Right lobe of liver (tissue), 6 donors: ENCODE measurements at places on chromosomes 6 and 20. TPM values are rescaled to one million over a fixed set of nuclear protein-coding genes. Genes with fewer than 3 reads are reported as not detected.

LRRC73 gene
- not detected for total RNA-seq

SLC17A1 gene
- 22.8 TPM for total RNA-seq

OPRL1 gene
- 0.13 TPM for total RNA-seq

HDGFL1 gene
- total RNA-seq: not detected

C2 gene
- 327 TPM for total RNA-seq

LAMA4 gene
- total RNA-seq: 4.3 TPM

CNR1 gene
- not detected for total RNA-seq

BTNL2 gene
- total RNA-seq: not detected

TP53TG5 gene
- not detected for total RNA-seq

TMEM217 gene
- total RNA-seq: not detected

FOXA2 gene
- total RNA-seq: 28.1 TPM

PLCB4 gene
- 0.20 TPM for total RNA-seq

ZBP1 gene
- total RNA-seq: not detected

GRCh38 chr6:134875367-134875766 is 74.5 kb downstream of the ALDH8A1 start:
- no peak for DNase-seq

DNA sequence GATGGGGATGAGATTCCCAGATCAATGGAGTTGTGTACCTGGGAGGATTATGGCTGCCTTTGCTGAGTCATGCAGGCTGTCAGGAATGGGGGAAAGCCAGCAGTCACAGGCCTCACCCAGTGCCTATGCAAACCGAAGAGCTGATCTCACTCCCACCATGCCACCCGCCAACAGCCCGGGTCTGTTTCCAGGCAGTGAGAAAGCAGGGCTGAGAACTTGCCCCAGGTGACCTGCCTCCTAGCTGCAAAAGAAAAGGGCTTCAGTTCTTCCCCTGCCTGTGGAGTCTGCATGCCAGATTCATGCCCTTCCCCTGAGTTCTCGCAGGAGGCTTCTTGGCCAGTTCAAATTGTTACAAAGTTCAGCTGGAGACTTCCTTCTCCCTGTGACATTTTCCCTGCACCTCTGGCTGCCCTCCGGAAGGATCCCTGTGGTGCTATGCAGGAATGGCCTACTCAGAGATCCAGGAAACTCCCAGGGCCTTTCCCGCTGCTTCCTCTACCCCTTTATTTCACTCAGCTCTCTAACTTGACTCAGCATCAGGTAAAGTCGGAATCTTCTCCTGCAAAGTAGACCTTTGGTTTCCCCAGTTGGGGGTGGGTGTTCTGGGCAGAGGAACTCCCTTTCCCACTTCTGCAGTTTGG is 71.5 kb upstream of the B3GAT2 start:
- DNase-seq: no peak

DNA sequence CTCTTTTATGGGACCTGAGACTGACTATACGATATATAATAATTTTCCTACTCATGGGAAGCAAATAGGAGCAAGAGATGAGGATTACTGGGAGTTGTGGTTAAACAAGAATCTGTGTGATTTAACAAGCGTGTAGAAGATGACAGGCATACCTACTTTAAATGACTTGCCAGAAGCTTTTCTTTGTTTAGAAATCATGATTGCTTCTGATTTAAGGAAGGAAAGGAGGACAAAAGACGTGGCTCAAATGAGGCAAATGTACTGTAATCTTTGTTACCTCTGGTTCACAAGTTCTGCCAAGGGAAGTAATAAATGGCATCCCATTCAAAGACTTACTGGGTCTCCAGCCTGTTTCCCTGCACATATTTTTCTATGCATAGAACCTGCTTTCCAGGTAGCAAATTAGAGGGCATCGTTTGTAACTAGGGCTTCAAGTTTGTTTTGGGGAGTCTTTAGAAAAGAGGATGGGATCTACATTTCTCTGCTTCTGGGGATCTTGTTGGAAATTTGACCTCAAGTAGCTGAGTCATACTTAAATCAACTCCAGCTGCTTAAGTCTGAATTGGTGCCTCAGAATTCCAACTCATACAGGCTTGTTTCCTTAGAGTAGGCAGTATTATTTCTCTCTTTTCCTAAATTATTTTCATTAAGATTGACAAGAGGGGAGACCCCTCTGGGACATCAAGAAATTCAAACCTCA is 2.9 kb upstream of the TRMT11 start:
- no peak for DNase-seq

GRCh38 chr20:41213150-41213820 is 75.9 kb downstream of the PLCG1 start:
- DNase-seq: no peak

GRCh38 chr6:112337209-112337638 is 9.9 kb upstream of the RFPL4B start:
- DNase-seq: peak; percentile 48

- no peak for DNase-seq
Observed at GRCh38 chr6:118876814-118877213, 17.1 kb upstream of the ASF1A start.

- DNase-seq: no peak
Observed at GRCh38 chr6:111011360-111012142, 29.7 kb downstream of the RPF2 start.

- no peak for DNase-seq
Observed at GRCh38 chr6:101286146-101286545, 107.4 kb upstream of the GRIK2 start.

GRCh38 chr6:16669227-16669626 is 92.0 kb downstream of the ATXN1 start:
- no peak for DNase-seq

DNA sequence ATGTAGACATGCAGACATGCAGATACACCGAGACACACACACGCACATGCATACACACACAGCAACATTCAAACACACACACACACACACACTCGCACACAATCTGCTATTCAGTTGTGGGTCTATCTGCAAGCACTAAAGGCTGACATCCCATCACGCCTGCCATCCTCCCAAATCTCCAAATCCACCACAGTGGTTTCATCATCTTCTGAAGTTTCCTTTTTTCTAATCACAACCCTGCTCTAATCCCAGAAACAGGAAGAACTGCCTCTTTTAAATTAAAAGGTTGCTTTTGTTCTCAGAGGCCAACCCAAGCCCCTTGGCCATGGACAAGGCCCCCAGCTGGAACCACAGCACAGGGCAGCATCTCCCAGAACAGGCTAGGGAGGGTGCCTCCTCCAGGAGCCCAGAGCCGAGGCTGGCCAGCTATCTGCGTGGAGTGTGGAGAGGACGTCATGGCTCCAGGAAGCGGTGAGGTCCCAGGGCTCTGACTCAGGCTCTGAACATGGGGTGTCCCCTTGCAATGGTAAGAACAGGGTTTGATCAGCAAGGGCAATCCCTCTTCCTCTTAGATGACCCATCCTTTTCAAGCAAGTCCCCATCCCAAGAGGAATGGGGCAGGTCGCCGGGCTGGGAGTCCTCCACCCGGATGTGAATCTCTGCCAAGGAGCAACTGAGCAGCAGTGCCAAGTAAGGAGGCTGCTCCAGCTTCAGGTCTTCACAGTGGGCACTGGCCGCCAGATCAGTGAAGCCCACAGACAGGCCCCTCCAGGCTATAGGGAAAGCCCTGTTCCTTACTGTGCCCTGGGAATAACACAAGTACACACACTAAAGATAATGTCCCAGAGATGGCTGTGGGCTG is 14.7 kb downstream of the FOXF2 start:
- DNase-seq: no peak

- DNase-seq: no peak
Observed at GRCh38 chr6:6749702-6750491, 161.4 kb downstream of the LY86 start.

DNA sequence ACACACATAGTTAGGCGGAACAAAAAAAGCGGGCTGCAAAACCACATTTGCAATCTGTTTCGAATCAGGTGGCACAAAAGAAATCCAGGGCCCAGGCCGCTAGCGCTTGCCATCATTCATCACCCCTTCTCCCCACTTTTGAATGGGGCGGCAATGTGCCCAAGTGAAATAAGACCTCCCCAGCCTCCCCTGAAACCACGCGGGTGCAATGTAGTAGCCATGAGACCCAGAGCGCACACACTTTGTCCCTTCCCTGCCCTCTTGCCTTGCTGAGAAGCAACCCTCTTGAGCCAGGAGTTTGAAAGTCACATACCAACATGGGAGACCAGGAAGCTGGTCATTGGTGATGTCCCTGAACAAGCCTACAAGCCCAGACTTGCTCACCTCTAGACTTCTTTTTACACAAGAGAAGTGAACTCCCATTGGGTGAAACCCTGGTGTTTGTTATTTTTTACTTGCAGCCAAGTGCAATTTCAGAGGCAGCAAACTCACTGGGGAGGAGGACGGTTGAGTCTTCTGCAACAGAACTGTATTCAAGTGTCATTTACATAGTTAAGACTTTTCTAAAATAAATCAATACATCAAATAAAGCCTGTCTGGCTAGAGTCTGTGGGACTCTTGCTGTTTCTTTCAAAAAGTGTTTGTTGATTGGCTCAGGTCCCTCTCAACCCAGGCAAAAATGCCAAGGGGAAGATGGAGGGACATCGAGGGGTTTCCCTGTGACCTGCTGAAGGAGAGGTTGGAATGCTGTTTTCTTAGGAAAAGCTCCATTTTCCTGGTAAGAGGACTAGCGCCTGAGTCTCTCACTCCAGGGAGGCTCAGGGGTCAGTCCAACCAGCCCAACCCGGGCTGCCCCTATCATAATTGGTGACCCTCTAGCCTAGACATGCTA is 138.1 kb upstream of the PTPN1 start:
- DNase-seq: no peak

DNA sequence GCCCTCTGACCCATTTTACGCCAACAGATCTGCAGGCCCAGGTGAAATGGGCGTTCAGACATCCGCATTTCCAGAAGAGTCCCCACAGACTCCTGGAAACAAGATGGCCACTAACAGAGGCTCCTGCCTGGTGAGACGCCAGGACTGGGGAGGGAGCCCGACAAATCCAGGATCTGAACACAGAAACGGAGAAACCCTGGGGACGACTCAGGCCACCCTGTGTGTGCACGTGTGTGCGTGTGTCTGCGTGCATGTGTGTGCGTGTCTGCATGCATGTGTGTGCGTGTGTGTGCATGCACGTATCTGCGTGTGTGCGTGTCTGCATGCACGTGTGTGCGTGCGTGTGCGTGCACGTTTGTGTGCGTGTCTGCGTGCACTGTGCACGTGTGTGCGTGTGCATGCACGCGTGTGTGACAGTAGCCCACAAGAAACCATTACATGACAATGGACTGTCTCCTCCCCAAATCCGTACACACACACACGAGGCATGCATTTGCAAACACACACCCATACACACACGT is 24.9 kb downstream of the CHRNA4 start:
- no peak for DNase-seq

DNA sequence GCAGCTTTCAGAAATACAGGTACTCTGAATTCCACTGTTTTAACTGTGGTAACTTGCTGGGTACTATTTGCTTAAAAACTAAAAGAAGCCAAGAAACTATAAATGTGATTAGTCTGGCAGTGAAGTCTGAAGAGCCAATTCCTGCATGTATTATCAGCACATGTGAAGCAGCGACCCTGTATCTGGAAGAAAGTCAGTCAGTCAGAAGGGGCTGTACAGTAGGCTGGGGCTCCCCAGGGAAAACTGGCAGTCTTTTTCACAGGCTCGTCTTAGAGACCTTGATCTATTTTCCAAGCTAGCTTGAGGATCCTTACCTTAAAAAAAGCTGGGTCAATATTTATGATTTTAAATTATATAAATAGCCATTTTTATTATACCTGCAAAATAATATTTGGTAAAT is 104.9 kb downstream of the PDSS2 start:
- DNase-seq: no peak

GRCh38 chr6:34142061-34142998 is 3.6 kb downstream of the GRM4 start:
- no peak for DNase-seq

GRCh38 chr6:131640576-131640975 is 3.5 kb downstream of the ENPP3 start:
- no peak for DNase-seq

- peak; percentile 46 for DNase-seq
Observed at GRCh38 chr6:29504961-29505360, 17.2 kb upstream of the MAS1L start.

DNA sequence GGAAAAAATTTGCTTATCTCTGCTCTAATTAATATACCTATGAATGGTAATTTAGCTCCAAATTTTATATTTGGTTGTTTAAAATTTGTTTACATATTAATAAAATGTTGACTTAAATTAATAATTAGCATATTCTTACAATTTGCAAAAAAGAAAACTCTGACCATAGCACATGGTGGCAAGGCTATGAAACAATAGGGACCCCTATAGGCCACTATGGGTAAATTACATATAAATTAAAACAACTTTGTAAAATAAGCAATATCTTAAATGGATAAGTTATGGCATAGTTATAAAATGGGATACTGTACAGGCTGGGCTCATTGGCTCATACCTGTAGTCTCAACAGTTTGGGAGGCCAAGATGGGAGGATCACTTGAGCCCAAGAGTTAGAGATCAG is 76.0 kb downstream of the MKKS start:
- no peak for DNase-seq

DNA sequence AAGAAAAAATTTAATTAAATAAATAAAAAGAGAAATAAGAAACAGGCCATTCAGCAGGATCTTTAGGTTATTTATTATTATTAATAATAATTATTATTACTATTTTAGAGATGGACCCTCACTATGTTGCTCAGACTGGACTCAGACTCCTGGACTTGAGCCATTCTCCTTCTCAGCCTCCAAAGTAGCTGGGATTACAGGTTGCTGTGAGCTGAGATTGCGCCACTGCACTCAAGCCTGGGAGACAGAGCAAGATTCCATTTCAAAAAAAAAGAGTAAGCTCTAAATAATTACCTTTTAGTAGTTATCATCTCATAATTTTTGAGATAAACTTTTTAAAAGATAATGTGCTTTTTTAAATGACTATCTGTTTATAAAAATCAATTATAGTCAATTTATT is 1102.8 kb upstream of the GJE1 start:
- DNase-seq: peak; percentile 52

GRCh38 chr20:25623225-25623735 is 534 bp downstream of the NANP start:
- peak; percentile 56 for DNase-seq

DNA sequence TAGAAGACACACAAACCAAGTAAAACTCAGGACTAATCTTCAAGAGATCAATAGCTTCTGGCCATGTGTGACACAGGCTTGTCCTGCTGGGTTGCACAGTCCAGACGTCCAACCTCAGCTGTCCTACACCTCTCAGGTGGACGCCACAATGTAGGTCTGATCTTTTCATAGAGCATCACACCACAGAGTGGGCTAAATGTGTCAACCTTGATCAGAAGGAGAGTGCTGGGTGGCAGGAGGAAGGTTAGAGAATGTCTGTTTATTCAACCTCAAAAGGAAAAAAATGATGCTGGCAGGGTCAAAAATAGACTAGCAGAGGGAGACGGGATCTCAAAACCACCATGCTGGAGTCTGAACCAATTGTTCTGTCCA is 41.7 kb downstream of the GFOD1 start:
- no peak for DNase-seq

GRCh38 chr6:134176264-134176975 is 124.0 kb upstream of the SLC2A12 start:
- DNase-seq: peak; percentile 77

DNA sequence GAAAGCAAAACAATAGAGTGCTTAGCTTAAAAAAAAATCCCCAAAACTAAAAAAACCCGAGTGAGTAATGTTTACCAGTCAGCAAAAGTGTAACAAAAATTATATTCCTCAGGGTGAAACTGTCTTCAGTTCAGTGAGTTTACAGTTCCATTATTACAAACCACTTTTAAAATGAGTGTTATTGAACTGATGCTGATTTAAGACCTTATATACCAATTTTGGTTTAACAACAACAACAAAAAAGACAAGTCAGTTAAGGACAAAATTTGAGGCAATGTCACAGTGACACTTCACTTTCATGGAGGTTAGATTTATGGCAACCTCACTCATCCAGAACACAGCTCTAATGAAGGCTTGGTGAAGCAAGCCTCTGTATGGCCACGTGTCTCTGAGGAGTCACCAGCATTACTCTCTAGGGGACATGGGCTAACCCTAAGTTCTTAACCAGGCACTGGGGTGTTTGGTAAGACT is 630.8 kb downstream of the PHF3 start:
- no peak for DNase-seq
